Left ventricle myocardium inferior (tissue), 1 donor: ENCODE measurements at places on chromosomes 6 and 20. TPM values are rescaled to one million over a fixed set of nuclear protein-coding genes. Genes with fewer than 3 reads are reported as not detected.

DNA sequence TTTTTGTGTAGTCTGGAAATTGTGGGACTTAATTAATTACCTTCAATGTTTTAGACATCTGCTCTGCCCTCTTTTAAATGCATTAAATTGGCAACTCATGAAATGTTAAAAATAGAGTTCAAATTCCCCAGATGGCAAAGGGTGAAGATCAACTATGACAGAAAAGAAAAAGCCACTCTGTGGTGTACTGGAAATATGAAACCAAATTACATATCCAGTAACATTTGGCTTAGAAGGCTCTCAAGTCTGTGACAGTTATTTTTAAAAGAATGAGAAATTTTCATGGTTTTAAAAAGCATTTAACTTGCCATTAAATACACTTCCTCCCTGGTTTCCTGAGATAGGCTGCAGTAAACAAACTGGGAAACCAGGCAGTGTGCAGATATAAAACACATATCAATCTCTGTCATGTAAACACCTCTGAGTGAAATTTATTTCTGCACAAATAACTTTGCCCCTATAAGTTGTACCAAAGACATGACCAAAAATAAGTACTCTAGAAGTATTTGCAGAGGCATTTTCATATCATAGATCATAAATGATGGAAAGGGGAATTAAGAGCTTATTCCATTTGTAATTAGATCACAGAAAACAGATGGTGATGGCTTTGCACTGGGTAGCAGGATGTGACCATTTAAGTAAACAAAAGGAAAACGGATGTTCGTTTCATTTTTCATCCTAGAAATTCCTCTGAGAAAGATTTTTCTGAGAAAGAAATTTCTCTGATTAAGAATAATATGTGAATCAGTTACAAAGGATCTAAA, 360.1 kb downstream of the SAMD5 start:
- DNase-seq: no peak
- H3K27ac ChIP-seq: no peak overlapping the region
- no peak overlapping the region for H3K4me3 ChIP-seq
- H3K27me3 ChIP-seq: no peaks in the 10 kb centered on the region
- H3K4me1 ChIP-seq: peaks cover 14% of the 10 kb centered on the region
- H3K36me3 ChIP-seq: no peaks in the 10 kb centered on the region

DNA sequence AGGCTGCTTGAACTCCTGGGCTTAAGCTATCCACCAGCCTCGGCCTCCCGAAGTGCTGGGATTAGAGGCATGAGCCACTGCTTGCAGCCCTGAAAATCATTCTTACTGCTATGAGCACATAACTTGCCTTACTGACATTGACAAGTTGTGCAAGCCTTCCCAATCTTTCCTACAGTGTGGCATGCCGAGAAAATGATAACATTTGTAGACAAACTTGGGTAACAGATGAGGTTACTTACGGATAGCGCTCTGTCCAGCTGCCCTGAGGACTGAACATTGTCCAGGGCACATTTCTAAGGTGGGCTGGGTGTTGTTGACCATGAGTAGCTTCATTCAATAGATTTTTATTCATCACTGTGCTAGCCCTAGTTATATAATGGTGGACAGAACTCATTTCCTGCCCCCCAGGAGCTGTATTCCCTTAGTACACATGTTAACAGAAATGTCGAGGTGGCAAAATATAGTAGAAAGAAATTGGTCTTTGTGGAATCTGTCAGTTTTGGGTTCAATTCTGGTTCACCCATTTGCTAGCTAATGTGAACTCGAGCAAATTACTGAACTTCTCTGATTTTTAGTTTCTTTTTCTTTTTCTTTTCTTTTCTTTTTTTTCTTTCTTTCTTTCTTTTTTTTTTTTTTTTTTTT, 118.4 kb upstream of the AKIRIN2 start:
- no peaks in the 10 kb centered on the region for H3K4me1 ChIP-seq
- no peak for DNase-seq
- no peak overlapping the region for H3K4me3 ChIP-seq
- H3K27ac ChIP-seq: no peak overlapping the region

DNA sequence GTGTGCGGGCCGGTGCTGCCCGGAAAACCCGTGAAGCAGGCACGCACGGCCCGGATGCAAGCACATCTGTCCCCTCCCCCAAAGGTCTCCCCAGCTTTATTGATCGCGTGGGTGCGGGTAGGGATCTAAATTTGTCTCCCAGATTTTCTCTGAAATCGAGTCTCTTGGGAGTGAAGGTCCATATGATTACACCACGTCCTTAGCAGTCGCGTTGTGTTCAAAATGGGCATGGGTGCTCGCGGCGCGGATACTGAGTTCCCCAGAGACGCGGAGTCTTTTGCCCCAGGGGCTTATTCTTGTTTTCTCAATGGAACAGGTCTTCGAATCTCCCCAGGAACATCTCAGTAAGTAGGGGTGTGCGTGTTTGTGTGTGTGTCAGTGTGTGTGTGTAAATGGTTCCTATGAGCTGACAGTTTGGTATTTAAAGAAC, 2.8 kb upstream of the ZNF292 start:
- peaks cover 63% of the 10 kb centered on the region for H3K4me1 ChIP-seq
- DNase-seq: no peak
- peak overlapping the region; percentile 79 for H3K4me3 ChIP-seq
- no peaks in the 10 kb centered on the region for H3K27me3 ChIP-seq
- H3K27ac ChIP-seq: peak overlapping the region; percentile 95

GRCh38 chr20:45010399-45010828, 44.1 kb downstream of the STK4 start:
- no peak overlapping the region for H3K27ac ChIP-seq

DNA sequence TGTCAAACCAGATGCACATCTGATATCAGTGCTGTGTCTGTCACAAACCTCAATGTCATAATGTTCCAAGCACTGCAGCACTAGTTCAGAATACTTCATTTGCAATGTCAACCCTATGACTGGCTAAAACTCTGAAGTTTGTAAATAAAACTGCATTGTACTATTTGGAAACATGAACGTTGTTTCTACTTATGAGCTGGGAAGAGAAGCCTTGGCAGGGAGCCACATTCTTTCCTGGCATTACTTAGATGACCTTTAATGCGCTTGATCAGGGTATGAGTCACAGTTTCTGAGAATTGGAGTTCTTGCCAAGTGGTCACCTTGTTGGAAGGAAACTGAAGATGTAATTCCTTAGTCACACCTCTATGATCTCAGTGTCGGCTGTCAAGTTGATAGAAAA, 664.8 kb upstream of the MMS22L start:
- H3K4me1 ChIP-seq: peaks cover 3% of the 10 kb centered on the region
- H3K27ac ChIP-seq: no peak overlapping the region
- H3K36me3 ChIP-seq: no peaks in the 10 kb centered on the region
- DNase-seq: no peak
- H3K27me3 ChIP-seq: no peaks in the 10 kb centered on the region

GRCh38 chr6:116265041-116265829, 11.4 kb upstream of the TSPYL4 start:
- no peak overlapping the region for H3K27ac ChIP-seq
- H3K27me3 ChIP-seq: no peaks in the 10 kb centered on the region
- H3K4me1 ChIP-seq: peaks cover 28% of the 10 kb centered on the region

The ZFP57 gene
- not detected for total RNA-seq

The COL9A1 gene
- 0.08 TPM for total RNA-seq

The HTR1E gene
- not detected for total RNA-seq

The PLEKHG1 gene
- 7.4 TPM for total RNA-seq
